ENCODE measurements at places on chromosomes 1 and 21.

DNA sequence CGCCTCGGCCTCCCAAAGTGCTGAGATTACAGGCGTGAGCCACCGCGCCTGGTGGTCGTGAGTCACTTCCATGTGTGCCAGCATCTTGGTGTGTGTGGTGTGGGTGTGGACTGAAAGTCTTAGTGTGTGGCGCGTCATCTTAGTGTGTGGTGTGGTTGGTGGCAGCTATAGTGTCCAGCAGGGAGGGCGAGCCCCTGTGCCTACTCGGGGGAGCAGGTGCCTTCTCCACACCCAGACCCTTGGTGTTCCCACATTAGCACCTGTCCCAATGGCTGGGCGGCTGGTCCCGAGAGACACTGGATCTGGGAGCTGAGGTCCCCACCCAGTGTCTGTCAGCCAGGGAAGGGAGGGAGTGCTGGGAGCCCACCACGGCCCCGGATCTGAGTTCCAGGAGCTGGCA, 2.8 kb downstream of the SCNN1D start:
- DNase-seq = peak; percentile 74

- no peak for DNase-seq
Measured at GRCh38 chr1:78834201-78834741, 172.3 kb downstream of the ADGRL4 start.

DNA sequence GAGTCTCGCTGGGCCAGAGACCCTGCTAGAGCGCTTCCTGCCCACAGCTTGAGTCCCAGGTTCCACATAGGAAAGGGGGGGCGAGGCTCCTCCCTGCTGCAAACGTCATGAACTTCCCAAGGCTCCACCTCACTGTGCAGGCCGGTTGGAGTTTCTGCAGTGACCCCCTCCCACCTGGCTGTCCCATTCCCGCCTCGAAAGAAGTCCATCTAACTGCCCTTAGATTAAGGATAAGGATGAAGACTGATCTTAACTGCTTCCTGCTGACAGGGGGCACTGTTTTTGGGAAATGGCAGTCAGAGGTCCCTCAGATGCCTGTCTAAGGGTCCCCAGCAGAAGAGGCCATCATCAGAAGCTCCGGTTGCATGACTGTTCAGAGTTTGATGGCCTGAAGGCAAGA, 62.7 kb downstream of the STUM start:
- no peak for DNase-seq

DNA sequence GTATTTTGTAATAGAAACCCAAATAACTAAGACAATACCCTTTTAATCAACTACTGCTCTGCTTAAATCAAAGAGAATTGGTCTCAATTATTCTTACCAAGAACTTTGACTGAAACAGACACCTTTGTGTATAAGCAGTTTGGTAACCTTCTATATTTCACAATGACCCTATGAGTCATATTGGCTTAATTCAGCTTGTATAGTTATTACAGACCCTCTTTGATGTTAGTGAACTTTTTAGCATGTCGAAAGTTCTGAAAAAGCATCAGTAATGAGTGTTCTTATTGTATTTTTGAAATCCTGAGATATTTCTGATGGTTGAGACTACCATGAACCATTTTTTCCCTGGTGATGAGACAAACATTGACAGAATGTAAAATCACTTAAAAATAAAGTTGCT, 43.3 kb upstream of the RABGAP1L start:
- DNase-seq = peak; percentile 41

Measured in suppressor macrophage treated with lipopolysaccharide for 1 hour (primary cell).